AG04449 (cell line): ENCODE measurements at places on chromosomes 2 and 18.

DNA sequence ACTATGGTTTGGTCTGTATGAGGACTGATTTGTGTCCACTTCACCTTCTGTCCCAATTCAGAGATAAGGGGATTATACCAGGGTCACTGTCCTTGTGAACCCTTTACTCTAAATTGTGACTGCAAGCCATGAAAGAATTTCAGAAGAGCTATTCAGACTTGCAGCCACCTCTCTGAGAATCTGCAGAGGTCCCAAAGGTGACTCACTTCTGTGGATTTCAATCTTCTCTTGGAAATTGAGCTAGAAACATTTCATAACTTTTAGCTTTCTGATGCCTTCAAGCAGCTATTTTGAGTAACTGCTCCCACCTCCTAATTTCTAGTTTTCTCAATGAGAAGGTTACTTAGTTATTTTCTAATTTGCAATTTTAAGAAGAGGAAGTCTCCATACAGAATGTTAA lies 1242.4 kb upstream of the ACVR2A start:
- DNase-seq, result peak; percentile 16

DNA sequence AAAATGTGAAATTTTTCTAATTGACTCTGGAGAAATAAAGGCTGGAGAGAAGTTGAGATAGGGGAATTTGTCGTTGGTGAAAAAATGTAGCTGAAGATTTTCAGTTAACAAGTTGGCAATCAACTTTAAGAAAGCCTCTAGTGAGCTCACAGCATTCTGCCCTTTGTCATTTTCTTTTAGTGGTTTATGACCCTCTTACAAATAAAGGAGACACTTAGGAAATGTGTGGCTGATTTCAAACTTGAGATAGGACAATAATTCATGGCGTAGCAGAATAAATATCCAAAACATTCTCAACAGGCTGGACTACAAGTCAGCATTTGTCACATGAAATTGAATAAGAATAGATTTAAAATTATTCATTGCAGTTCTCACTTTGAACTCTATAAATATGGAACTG lies 412.5 kb upstream of the SPHKAP start:
- no peak for DNase-seq

- no peak for DNase-seq
Measured at GRCh38 chr2:73930386-73930785, 3.7 kb downstream of the DGUOK start.

- DNase-seq, result no peak
Measured at GRCh38 chr2:235005603-235006259, 53.9 kb downstream of the SH3BP4 start.

DNA sequence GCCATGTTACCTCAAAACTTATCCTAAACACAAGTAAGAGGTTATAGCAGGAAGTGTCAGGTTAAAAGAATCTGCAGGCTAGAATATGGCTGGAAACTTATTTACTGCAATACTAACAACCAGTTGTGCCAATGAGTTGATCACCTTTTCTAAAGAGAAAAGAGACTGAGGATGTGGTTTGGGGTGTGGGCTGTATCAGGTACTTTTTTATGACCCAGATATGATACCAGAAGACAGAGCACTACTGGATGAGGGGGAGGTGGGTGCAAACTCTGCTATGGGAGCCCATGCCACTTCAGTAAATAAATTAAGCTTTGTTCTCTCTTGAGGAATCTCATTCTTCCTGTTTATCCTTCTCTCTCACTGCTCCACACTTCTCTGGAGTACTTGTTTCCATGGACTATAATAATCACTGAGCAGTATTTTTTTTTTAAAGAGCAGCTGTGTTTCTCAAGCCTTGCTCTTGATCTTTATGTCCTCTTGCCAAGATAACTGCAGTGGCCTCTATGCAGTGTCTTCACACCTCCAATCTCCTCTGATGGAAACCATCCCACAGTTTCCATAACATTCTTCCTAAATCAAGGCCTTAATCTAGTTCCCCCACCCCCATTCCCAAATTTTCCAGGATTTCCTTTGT lies 51.2 kb upstream of the NOSTRIN start:
- DNase-seq, result no peak

GRCh38 chr2:112096098-112096497 lies 41.0 kb downstream of the TMEM87B start:
- DNase-seq, result no peak
